LHCN-M2 (cell line): ENCODE measurements at places on chromosomes 6 and 20. TPM values are rescaled to one million over a fixed set of nuclear protein-coding genes. Genes with fewer than 3 reads are reported as not detected.

PLCB1 gene
- total RNA-seq: 0.06 TPM in 1 of 2 replicates, not detected in the other

COL10A1 gene
- total RNA-seq: 1.4 and 1.7 TPM in 2 replicates

HLA-DRA gene
- total RNA-seq: 0.38 and 1.0 TPM in 2 replicates

MCHR2 gene
- not detected in 2 replicates for total RNA-seq

MCM3 gene
- 137 and 149 TPM in 2 replicates for total RNA-seq

DNA sequence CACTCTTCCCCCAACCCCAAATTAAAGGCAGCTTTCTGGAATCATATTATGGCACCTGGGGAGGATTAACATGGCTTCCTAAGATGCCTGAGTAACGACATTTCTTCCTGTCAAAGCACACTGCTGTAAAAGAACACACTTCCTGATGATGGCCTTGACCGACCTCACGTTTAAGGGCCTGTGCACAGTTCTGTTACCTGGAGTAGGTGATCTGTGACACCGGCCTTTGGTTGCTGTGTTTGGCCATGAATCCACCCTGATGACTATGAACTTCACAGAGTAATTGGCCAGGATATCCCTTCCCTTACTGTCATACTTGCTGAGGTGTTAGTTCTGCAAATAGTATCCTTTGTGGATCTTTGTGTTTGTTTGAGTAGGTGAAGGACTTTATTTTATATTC lies 45.8 kb downstream of the PLCB4 start:
- DNase-seq: no peak

GRCh38 chr6:125974214-125974866 lies 12.0 kb upstream of the TRMT11 start:
- peak; percentile 63 for DNase-seq

GRCh38 chr6:63998991-63999390 lies 363.4 kb downstream of the PHF3 start:
- DNase-seq: no peak

GRCh38 chr6:105587349-105588122 lies 184.7 kb upstream of the PREP start:
- peak; percentile 79 for DNase-seq

- DNase-seq: no peak
Measured at GRCh38 chr6:82987416-82987815, 78.2 kb downstream of the UBE3D start.

- DNase-seq: peak; percentile 0
Measured at GRCh38 chr6:120378582-120379220, 955.6 kb downstream of the TBC1D32 start.

DNA sequence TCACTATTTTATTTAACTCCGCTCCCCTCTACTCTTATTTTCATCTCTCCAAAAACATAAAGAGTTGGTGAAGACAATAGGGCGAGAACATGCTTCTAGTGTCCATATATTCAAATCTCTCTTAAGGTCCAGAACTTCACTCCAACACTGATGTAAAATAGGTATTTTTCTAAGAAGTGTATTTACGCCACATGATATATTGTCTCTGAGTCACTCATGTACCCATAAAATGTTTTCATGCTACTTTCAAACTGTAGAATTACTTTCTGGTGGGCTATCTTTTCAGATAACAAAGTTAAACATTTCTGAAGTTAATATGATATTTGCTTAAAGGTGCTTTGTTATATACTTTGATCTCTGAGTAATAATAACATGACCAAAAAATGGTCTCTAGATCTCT lies 124.1 kb upstream of the IFNGR1 start:
- no peak for DNase-seq

GRCh38 chr6:47665112-47665511 lies 33.3 kb upstream of the ADGRF4 start:
- no peak for DNase-seq

DNA sequence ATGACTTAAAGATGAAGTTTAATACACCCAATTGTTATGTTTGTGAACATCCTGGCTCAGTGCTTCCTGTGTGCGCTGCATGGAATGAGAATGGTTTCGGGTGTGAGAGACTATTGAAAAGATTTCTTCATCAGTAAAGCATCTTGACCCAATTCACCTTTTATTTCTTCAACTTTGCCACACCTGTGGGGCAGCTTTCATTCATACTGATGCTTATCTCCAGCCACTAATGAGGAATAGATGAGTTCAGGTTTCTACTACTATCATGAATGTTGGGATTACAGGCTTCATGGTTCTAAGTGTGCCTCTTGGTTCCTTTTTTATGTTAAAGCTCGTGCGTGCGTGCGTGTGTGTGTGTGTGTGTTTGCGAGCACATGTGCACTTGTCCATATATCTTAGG lies 373.7 kb upstream of the SOX4 start:
- DNase-seq: no peak

DNA sequence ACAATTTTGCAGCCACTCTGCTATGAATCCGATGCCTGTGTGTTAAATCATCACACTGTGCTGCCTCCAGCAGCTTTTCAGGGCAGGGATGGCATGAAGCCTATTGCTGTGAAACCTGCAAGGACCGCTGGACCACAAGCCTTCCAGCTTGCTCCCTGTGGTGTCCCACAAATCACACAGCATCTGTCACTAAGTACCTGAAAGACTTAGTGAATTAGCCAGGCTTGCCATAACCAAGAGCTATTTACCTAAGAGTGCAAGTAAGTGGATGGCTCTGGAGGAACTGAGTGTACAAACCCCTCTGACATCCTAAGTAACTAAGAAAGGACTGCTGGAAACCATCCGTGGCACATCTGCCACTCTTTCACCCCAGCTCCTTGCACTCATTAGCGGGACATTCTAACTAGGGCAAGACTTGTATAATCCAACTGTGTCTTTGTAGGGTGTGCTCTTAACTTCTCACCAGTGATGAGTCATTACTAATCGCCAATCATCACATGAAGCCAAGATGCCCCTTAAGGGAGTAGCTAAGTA lies 34.7 kb downstream of the FOXQ1 start:
- DNase-seq: no peak

DNA sequence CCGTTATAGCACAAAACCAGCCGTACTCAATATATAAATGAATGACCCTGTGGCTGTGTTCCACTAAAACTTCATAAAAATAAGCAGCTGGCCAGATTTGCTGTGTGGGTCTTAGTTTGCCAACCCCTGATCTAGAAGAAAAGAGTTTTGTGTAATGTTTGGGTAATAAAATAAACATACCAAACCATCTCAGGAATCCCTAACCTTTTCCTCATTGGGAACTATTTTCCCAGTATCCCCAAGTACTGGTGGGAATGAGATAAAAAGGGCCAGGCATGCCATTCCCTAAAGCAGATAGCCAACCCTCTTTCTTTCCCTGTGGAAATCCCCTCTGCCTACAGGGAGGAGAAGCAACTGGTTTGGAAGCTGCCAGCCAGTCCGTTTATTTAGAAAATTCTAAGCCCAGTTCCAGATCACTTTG lies 169.1 kb upstream of the AKAP12 start:
- DNase-seq: peak; percentile 34

DNA sequence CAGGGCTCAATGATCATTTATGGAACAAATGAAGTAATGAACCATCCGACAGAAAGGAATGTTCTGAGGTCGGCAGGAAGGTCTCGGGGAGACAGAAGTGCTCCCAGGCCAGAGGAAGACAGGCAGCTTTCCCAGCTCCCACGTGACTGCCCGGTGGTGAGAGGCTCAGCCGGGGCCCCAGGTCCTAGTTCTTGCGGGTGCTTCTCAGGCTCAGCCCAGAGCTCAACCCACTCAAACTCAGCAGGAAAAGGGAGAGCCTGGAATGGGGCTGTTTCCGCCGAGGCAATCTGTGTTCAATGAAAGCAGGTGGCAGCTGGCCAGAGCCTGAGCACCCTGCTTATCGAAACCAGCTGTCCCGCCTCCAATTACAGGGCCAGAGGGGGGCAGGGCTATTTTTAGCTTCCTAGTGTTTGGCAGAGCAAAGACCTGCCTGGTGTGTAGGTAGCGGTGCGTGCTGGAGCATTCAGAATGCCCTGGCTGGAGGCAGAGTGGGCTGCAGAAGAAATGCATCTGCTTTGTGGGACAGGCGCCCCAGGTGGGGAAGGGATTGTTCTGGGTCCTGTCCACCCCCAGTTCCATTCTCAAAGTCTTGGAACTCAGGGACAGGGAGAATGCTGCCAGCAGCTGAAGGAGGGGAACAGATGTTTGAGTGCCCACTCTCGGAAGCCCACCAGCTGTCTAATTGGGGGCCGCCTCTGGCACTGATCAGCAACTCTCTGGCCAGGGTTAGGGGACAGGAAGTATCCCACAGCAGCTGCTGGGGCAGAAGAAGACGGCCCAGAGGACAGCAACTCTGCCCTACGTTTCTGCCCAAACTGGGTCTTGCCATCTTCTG lies 145.1 kb downstream of the PREX1 start:
- peak; percentile 88 for DNase-seq

DNA sequence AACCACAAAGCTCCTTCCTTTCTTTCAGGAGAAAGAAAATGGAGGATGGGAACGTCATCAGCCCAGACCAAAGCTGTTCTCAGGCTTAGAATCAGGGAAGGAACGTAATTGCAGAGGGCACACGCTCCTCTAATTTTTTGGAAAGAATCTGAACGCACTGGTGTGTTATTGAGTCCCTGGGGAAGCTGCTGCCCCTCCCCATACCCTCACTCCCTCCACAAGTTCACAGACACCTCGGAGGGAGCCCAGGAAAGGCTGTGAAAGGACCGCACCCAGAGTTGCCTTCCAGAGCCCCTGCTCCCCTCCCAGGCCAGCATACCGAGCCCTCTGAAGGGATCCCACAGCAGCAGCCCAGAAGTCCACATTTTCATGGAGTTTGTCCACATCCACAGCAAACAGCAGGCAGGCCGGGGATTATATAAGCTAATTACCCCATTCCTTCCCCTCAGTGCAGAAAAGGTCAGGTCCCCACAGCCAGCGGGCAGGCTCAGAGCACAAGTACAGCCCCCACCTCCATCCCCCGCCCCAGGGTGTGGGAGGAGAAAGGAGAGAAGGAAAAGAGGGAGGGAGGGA lies 53.7 kb downstream of the ANKRD60 start:
- no peak for DNase-seq

DNA sequence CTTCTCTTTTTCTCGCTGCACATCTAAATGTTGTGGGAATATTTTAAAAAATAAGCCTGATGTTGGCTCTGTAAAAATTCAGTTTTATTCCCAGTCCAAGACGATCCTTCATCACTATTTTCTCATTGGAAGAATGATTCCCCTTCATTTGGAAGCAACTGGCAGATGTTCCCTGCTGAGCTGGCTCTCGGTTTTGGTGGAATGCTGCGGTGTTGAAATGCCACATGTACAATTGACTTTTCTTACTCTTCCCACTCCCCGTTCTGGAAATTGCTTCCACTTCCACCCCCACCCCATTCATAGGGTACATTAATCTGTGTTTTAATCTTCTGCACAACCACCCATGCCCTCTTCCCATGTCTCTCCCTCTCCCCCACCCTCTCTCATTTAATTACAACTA lies 496.3 kb upstream of the MAP3K7 start:
- DNase-seq: peak; percentile 27

GRCh38 chr6:52890018-52890417 lies 19.5 kb downstream of the GSTA3 start:
- DNase-seq: no peak

DNA sequence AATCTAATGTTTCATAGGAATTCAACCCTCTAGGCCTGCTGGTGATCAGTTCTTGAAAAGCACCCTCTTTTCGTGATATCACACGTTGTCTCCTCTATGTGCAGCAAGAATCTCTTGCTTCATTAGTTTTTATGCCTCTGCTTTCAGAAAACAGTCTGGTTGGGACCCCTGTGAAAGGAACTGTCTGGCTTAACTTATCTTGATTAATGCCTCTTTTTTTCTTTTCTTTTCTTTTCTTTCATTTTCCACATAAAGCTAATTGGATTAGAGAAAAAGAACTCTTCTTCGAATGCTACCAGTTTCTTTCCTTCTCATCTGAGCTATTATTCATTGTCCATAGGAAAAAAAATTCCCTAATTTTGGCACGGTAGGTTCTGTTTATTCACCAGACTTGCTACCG lies 21.3 kb downstream of the ZNF311 start:
- DNase-seq: no peak

DNA sequence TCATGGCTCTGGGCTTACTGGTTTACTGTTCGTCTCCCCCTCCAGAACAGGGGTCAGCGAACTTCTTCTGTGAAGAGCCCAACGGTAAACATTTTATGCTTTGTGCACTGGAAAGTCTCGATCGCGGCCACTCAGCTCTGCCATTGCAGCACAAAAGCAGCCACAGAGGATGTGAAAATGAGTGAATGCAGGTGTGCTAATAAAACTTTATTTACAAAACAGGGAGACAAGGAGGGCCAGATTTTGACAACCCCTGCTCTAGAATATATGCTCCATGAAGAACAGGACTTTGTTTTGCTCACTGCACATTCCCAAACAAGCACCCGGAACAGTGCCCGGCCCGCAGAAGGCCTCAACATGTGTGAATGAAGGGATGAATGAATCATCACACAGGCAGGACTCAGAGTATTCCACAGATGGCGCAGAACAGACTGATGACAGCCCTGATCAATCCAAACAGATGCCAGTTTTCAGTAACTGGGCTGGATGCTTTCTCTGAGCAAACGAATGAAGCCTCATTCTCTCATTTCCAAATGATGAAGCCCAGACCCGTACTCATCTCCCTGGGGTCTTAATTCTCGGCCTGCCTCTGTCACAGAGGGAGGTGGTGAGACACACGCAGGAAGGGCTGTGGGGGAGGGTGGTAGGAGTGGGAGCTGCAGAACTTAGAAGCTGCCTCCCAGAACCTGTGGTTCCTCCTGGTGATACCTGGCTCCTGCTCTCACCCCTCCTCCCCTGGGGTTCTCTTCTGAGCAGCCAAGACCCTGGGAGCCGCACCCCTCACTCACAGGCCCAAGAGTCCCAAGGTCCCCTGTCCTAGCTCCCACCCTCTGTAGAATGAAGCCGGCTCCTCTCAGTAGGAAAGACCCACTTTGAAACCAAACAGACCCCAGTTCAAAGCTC lies 196.4 kb downstream of the PREX1 start:
- DNase-seq: peak; percentile 93

- no peak for DNase-seq
Measured at GRCh38 chr6:22445946-22446345, 123.4 kb upstream of the HDGFL1 start.

DNA sequence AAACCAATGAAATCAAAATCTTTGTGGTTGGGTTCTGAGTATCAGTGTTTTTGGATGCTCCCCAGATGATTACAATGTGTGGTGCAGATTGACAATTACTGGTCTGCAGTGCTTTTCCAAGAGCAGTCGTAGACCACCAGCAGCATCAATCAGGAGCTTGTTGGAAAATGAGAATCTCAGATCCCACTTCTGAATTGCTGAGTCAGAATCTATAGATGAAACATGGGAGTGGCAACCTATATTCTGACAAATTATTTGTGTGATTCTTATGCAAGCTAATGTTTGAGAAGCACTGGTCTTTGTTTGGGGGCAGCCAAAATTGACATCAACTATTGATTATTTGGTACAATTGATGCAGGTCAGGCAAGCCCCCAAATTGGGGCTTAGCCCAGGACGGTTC lies 539.9 kb upstream of the BTBD3 start:
- DNase-seq: no peak

DNA sequence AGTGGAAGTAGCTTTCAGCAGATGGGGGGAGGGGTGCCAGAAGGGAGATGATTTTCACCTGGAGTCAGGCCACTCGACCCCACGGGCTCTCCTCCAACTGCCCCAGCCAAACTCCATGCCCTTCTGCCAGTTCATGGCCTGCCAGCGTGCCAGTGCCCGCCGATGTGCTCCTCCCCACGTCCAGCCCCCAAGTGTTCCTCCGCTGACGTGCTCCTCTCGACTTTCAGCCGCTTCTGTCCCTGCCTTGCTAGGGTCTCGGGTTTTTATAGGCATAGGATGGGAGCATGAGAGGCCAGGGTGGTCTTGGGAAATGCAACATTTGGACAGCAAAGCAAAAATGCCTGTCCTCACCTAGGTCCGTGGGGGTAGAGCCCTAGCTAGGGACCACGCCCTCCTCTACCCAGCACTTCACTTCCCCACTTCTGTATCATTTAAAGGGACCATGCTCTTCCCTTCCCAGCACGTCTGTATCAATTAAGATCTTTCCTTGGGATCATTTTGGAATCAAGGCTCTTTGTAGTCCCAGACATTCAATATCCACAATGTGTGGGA lies 54.4 kb downstream of the PRND start:
- no peak for DNase-seq
